ENCODE measurements at places on chromosomes 3 and 15. TPM values are rescaled to one million over a fixed set of nuclear protein-coding genes. Genes with fewer than 3 reads are reported as not detected.

Gene SOX2
- 0.53 TPM for total RNA-seq

Gene ZBTB47
- total RNA-seq: 189 TPM

Gene P2RY12
- 0.52 TPM for total RNA-seq

Gene NAALADL2
- 0.80 TPM for total RNA-seq

DNA sequence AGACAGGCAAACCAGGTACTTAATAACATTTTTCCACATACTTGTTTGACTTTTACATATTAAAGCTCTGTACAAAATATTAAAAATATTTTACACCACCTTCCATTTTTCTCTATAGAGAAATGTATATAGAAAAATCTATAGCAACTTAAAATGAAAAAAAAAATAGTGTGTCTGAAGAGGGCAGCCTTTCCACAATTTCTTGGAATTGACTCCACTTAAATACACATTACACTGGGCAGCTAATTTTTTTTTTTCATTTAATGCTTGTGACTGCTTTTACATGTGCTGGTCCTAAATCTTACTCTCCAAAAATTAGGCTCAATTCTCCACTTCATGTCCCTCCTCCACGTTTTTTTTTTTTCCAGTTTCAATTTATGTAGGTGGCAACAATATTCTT, 427.0 kb upstream of the RBMS3 start:
- no peak for DNase-seq

- DNase-seq: no peak
Measured at GRCh38 chr3:100769693-100770092, 60.4 kb downstream of the TFG start.

DNA sequence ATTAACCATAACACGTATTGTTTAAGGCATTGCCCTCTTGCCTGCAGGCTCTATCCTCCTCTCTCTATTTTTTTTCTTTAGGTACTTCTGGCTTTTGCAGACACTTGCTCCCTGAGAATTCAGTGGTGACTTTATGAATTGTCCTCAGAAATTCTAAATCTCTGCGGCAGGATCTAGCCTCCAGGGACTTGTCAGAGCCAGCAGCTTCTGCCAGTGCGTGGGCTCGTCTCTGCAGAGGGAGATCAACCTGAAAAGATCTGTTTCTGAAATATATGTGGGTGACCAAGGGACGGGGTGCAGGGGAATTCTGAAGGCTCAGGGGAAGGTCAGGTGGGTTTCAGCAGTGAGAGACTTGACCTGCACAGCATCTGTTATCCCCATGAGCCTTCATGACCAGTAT, 326.1 kb upstream of the LRRFIP2 start:
- no peak for DNase-seq

Data from gastrocnemius medialis (tissue), 4 donors.